ENCODE measurements at places on chromosomes 3 and 15.

GRCh38 chr15:58604455-58604923, 145.0 kb downstream of the ADAM10 start:
- H3K4me3 ChIP-seq: no peak overlapping the region
- H3K36me3 ChIP-seq: peaks cover 31% of the 10 kb centered on the region
- H3K27ac ChIP-seq: no peak overlapping the region
- DNase-seq: no peak
- H3K27me3 ChIP-seq: no peaks in the 10 kb centered on the region

DNA sequence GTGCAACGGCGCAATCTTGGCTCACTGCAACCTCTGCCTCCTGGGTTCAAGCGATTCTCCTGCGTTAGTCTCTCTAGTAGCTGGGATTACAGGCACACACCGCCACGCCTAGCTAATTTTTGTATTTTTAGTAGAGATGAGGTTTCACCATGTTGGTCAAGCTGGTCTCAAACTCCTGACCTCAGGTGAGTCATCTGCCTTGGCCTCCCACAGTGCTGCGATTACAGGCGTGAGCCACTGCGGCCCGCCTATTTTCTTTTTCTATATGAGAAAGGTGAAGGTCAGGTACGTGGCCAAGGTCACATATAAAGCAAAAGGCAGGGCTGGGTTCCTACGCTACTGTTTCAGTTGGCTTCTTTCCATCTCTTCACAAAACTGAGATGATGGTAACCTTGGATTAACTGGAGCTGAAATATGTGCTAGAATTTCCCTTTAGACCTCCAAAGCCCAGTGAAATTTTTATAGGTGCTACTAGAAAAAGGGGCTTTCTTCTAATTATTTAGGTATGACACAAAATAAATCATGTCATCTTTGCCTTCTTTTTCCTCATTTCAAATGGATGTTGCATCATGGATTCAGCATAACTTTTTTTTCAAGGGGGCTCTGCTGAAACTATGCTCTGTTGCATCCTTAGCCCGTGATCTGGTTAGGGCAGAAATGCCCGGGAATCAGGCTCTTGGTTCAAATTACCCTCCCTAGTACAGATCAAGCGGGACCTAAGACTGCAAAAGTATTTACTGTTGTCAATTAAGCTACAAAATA, 68.5 kb downstream of the MYO1E start:
- peaks cover 35% of the 10 kb centered on the region for H3K4me1 ChIP-seq
- no peaks in the 10 kb centered on the region for H3K36me3 ChIP-seq
- DNase-seq: no peak
- H3K27ac ChIP-seq: no peak overlapping the region
- H3K4me3 ChIP-seq: no peak overlapping the region

DNA sequence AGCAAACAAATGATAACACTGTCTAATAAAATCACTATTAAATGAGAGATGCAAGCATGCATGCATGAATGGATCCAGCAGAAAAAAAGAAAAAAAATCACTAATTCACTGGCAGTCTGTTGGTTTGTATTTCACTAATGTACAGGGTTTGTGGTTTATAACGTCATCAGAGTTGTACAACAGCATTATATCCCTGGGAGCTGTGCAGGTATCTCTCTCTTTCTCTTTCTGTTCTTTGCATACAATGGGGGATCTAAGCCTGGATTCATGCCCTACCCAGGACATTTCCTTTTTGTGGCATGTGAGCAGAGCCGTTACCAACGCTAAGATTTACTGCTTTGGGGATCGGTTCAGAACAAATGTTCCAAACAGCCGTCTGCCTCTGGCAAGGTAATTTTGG, 229.5 kb downstream of the SOX2 start:
- H3K27me3 ChIP-seq: no peaks in the 10 kb centered on the region
- H3K27ac ChIP-seq: no peak overlapping the region
- no peak overlapping the region for H3K4me3 ChIP-seq
- no peak for DNase-seq
- no peaks in the 10 kb centered on the region for H3K4me1 ChIP-seq
- no peaks in the 10 kb centered on the region for H3K36me3 ChIP-seq

- H3K27me3 ChIP-seq: no peaks in the 10 kb centered on the region
- no peak overlapping the region for H3K27ac ChIP-seq
- H3K36me3 ChIP-seq: peaks cover 76% of the 10 kb centered on the region
- no peaks in the 10 kb centered on the region for H3K4me1 ChIP-seq
- no peak for DNase-seq
These were observed 81.4 kb downstream of the SETD2 start for GRCh38 chr3:47082519-47082918.

DNA sequence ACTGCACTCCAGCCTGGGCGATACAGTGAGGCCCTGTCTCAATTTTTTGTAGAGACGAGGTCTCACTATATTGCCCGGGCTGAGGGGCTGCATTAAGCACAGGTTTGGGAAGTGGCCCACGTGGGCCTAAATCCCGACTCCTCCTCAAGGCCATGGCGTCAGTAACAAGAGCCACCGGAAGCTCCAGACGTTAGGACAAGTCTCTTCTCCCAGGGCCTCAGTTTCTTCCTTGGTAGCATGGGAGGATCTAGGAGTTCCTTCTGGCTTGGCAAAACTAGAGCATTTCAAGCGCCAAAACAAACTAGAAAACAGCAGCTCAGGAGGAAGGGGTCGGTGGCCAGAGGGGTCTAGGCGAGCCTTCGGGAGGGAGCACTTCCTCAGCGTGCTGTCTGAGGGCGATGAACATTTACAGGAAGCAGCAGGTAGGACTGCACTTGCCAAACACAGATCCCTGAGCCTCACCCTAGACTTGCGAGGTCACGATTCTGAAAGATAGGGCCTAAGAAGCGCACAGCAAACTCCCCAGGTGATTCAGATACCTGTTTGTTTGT, 536 bp downstream of the SNAPC5 start:
- H3K4me3 ChIP-seq: peak overlapping the region; percentile 79
- peaks cover 70% of the 10 kb centered on the region for H3K36me3 ChIP-seq
- DNase-seq: no peak
- peaks cover 21% of the 10 kb centered on the region for H3K4me1 ChIP-seq
- H3K27me3 ChIP-seq: no peaks in the 10 kb centered on the region

DNA sequence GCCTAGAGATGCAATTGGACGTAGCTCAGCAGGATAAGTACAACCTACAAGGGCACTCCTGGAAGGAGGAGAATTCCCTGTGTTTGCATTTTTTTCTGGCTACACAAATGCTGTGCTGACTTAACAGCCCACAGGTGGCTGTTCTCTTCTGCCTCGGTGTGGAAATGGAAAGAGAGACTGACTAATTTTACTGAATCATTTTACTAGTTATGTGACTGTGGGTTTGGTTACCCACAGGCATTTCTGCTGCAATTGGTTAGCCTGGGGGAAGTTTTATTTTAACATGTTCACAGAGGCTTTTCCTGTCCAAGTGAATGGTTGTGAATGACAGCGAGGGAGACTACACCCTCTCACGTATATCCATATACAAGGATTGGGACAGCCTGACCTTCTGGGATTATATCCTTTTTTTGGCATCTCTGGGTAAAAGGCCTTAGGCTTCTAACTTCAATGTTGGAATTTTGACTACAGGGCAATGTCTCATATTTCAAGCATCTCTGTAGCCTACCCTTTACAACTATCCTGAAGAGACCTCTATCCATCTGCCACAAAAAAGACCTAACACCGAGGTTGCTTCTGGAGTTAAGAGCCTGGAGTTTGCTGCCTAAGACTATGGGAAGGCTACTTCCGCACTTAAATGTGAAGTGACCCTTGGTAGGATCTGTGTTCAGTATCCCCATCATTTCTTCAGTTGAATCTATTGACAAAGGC, 67.2 kb upstream of the TP63 start:
- no peaks in the 10 kb centered on the region for H3K27me3 ChIP-seq
- H3K4me1 ChIP-seq: no peaks in the 10 kb centered on the region
- no peaks in the 10 kb centered on the region for H3K36me3 ChIP-seq
- no peak overlapping the region for H3K4me3 ChIP-seq
- no peak for DNase-seq

DNA sequence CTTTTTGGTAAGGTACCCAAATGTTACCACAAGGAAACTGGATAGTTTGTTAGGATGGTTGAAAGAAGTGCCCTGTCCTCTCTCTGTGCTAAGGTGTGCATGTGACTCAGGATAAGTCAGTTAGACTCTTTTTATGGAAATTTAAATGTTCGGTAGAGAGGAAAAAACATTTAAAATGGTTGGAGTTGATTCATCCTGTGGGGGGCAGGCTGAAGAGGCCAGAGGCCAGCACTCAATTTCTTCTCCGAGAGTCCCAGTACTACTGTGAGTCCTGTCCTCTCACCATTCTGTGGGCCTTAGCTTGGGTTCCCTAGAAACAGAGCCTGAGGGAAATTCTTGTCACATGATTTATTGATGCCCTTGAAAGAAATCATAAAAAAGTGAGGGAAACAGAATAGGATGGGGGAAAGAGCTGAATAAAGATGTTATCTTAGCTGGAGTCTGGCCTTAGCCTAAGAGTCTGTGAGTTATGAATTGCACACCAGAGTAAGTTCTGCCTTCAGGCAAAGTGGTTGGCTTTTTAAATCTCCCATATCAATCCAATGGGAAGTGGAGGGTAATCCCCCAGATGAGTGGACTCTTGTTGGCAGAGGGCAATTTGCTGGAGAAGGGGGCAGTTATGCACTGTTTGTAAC, 106.5 kb upstream of the GALNT15 start:
- H3K27ac ChIP-seq: no peak overlapping the region
- no peak overlapping the region for H3K4me3 ChIP-seq
- H3K36me3 ChIP-seq: no peaks in the 10 kb centered on the region
- no peaks in the 10 kb centered on the region for H3K27me3 ChIP-seq
- no peaks in the 10 kb centered on the region for H3K4me1 ChIP-seq
- DNase-seq: no peak

- H3K36me3 ChIP-seq: no peaks in the 10 kb centered on the region
- H3K4me3 ChIP-seq: no peak overlapping the region
- H3K4me1 ChIP-seq: no peaks in the 10 kb centered on the region
- no peaks in the 10 kb centered on the region for H3K27me3 ChIP-seq
These were observed 346.6 kb downstream of the ERC2 start for GRCh38 chr3:56121716-56122115.

DNA sequence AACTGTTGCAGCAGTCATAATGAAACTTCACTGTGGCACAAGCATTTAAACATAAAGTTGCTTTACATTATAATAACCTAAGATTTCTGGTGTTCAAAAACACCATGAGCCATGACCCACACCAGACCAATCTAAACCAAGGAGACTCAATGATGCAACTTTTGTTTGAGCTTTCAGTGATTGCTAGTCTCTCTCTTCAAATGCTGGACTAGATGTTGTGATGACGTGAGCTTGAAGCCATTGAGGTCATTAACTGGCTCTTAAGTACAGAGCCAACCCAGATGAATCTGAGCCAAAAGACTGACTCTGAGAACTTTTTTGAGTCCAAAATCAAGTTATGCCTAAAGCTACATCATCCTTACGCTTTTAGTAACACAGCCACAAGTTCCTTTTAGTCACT, 36.5 kb downstream of the ATR start:
- no peak for DNase-seq
- no peak overlapping the region for H3K4me3 ChIP-seq
- H3K36me3 ChIP-seq: peaks cover 33% of the 10 kb centered on the region
- H3K27me3 ChIP-seq: no peaks in the 10 kb centered on the region

DNA sequence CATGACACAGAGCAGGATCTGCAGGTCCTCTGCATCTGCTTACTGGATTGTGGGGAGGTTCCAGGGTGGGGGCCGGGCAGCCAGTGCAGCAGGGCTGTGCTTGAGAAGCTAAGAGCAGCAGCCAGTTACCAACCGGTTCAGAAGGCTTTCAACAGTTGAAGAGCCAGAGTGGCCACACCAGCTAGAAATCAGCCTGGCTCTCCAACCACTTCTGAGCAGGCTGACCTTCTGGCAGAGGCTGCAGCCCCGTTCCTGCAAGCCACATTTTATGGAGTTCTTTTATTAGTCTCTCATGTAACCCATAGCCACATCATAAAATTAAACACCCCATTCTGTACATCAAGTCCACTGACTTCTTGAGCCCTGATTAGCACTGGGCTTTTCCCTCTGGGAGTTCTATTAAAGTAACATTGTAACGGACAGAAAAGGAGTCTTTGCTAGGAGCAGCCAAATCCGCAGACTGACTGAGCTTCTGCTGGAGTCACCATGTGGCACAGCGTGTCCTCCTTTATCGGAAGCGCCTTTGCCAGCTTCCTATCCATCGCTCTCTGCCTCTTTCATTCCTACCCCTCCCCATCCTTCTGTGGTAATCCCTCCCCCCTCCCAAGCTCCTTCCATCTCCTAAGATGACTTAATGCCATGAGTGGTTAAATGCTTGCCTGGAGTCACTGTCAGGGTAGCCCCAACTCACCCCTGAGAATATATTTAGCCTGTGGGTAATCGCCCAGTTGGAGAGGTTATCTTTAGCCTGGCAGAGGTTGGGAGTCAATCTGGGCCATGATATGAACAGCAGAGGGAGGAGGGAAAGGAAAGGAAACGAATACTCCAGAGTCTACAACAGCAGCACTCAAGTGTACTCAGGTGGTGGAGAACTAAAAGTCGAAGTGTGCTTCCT, 138.5 kb upstream of the HES1 start:
- no peak overlapping the region for H3K4me3 ChIP-seq
- H3K36me3 ChIP-seq: no peaks in the 10 kb centered on the region
- no peaks in the 10 kb centered on the region for H3K4me1 ChIP-seq
- no peaks in the 10 kb centered on the region for H3K27me3 ChIP-seq
- DNase-seq: no peak
- no peak overlapping the region for H3K27ac ChIP-seq

- DNase-seq: no peak
- H3K4me1 ChIP-seq: no peaks in the 10 kb centered on the region
- H3K27me3 ChIP-seq: no peaks in the 10 kb centered on the region
- no peak overlapping the region for H3K27ac ChIP-seq
- no peaks in the 10 kb centered on the region for H3K36me3 ChIP-seq
- no peak overlapping the region for H3K4me3 ChIP-seq
These were observed 63.0 kb upstream of the TIMP4 start for GRCh38 chr3:12221663-12222062.

DNA sequence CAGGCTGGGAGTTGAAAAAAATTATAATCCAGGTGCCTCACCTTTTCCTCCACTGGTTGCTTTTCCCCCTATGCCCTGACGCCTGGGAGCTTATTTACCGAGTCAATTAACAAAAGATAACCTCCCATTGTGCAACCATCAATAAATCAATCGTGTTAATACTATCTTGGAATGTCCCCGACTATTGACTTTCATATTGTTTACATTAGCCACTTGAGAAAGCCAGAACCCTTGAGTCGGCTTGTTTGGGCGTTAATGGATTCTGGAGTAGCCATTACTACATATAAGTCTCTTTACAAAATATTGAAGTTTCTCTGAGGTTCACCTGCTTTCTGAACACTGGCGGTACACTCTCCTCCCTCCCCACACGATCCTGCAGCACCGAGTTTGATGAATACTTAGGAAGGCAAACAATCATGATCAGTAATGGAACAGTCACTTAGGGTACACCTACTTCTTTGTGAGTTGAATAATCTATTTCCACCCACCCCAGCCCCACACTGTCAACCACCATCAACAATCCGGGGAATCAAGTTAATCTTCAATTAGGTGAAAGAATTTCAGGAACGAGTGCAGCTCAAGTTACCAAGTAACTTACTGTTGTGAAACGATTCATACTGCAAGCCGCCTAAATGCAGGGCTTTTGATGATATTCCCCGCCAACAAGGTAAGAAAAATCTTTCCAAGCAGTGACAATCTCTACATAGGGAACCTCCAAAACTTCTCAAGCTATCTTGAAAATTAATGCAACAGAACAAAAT, 159.3 kb upstream of the NR2F2 start:
- no peaks in the 10 kb centered on the region for H3K4me1 ChIP-seq
- DNase-seq: no peak
- H3K4me3 ChIP-seq: no peak overlapping the region
- no peak overlapping the region for H3K27ac ChIP-seq
- no peaks in the 10 kb centered on the region for H3K36me3 ChIP-seq
